ENCODE measurements at places on chromosomes 6 and 20.
A peak's percentile ranks its signal among the peaks of the same experiment; 100 is the strongest.

- DNase-seq: no peak
These were observed 11.3 kb downstream of the GABRR1 start for GRCh38 chr6:89205819-89206218.

GRCh38 chr6:26200918-26201721 lies 113.9 kb downstream of the HFE start:
- no peak for DNase-seq

DNA sequence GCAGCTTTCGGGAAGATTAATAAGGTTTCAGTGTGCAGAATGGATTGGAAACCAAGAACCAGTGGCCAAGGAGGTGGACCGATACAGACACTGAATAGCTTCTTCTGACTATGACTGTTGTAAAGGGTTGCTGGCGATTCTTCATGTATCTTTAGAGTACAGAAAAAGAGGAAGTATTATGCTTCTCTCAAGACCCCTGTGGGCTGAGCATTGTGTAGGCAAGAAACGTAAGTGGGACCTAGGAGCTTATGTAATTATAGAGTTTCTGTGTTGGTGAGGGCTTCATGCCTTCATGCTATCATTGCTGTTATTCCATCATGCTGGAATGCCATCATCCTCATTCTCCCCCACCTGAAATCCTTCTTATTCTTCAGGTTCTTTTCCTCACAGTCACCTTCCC lies 105.4 kb upstream of the AKIRIN2 start:
- DNase-seq: no peak

- no peak for DNase-seq
These were observed 382.4 kb upstream of the ADGRB3 start for GRCh38 chr6:68252632-68253031.

DNA sequence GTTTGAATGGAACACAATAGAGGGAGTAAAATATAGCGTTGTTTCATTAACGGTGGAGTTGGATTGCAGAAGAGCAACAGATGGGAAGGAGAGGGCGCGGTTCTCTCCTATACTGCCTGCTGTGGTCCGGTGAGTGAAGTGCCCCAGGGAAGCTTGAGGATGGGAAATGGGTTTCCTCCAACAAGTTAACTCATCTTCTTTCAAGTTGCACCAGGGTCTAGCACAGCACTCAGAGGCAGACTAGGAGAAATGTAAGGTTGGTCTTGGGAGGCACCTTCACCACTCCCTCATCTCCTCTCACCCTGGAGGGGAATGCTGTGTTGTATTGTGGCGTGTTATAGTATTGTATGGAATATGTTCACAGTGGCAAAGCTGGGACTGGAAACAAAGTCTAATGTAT lies 96.9 kb upstream of the SLC24A3 start:
- DNase-seq: no peak

DNA sequence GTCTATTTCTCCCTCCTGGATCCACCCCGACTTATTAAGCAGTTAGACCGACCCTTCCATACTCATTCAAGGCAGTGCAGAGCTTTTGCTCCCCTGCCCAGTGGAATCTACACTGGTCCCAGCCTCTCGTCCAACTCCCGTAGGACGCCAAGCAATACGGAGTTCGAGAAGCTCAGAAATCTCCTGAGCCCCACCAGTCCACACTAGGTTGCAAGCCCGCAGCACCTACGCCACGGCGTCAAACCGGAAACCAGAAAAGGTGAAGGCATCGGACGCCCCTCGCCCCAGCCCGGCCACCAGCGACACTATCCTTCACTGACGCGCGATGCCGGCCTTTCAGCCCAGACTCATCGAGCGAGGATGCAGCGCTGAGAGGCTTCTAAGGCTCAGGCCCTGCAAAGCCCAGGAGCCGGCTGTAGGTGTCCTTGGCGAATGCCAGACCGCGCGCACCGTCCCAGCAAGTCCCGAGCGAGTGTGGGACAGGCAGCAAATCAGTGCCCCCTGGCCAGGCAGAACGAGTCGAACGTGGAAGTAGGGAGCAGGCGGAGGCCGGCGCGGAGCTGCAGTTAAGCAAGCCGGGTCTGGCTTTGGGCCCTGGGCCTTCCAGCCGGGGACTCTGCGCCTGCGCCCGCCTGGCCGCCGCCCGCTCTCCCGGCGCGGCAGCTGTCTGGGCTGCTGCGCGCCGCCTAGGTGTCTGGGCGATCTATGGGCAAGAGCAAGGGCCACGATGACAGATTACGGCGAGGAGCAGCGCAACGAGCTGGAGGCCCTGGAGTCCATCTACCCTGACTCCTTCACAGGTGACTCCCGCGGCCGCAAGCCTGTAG lies at the start of gene RWDD1:
RWDD1 (plus strand) TSS at position 649 of the 827 bp plus-strand sequence; CDS start at position 728, 79 bp downstream.
- peak; percentile 89 for DNase-seq

GRCh38 chr6:109686566-109687265 lies 4.3 kb downstream of the AK9 start:
- DNase-seq: no peak

- no peak for DNase-seq
These were observed at the start of gene FOXC1 for GRCh38 chr6:1609648-1610496. TSS of gene FOXC1 (plus strand) at chr6:1609915. CDS start at chr6:1610446, 531 bp downstream.

- DNase-seq: no peak
These were observed 52.5 kb downstream of the MMUT start for GRCh38 chr6:49410564-49410963.

DNA sequence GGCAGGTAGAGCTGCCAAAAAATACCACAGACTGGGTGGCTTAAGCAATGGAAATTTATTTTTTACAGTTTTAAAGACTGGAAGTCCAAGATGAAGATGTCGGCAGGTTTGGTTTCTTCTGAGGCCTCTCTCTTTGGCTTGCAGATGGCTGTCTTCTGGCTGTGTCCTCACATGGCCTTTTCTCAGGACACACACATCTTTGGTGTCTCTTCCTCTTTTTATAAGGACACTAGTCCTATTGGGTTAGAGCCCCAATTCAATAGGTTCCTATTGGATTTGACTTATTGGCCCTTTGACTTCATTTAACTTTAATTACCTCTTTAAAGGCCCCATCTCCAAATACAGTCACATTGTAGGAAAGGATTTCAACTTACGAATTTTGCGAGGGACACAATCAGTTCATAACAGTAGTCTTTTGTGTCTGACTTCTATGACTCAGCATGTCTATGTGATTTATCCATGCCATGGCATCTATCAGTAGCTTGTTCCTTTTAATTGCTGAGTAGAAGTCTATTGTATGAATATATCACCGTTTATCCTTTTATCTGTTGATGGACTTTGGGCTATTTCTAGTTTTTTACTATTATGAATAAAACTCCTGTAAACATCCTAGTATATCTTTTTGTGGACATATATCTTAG lies 11.0 kb upstream of the TCP11 start:
- no peak for DNase-seq

DNA sequence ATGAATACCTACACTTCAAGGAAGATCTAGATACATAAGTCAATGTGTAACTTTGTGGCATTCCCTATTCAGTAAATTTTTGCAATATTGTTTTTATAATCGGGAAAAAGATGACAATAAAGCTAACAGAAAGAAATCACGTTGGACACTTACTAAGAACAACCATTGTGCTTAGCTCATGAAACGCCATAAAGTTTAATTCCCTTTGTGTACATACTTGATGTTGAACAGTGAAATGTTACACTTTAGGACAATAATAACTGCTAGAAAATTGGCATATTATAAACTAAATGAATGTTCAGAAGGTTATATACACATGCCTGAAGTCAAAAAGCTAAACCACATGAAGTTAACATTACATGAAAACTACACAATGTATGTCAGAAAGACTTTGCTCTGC lies 153.2 kb downstream of the TASP1 start:
- DNase-seq: no peak

DNA sequence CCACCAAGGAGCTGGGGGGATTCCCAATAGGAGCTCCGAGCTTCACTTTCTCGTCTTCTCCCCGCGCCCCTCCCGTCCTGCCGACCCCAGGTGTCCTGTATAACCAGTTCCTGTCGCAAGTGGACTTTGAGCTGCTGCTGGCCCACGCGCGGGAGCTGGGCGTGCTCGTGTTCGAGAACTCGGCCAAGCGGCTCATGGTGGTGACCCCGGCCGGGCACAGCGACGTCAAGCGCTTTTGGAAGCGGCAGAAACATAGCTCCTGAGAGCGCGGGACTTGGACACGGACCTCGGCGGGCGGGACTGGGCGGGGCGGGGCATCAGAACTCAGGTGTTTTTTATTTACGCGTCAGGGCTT lies 340 bp upstream of the VARS2 start:
- no peak for DNase-seq

GRCh38 chr6:98777762-98778161 lies 56.6 kb upstream of the POU3F2 start:
- DNase-seq: no peak

DNA sequence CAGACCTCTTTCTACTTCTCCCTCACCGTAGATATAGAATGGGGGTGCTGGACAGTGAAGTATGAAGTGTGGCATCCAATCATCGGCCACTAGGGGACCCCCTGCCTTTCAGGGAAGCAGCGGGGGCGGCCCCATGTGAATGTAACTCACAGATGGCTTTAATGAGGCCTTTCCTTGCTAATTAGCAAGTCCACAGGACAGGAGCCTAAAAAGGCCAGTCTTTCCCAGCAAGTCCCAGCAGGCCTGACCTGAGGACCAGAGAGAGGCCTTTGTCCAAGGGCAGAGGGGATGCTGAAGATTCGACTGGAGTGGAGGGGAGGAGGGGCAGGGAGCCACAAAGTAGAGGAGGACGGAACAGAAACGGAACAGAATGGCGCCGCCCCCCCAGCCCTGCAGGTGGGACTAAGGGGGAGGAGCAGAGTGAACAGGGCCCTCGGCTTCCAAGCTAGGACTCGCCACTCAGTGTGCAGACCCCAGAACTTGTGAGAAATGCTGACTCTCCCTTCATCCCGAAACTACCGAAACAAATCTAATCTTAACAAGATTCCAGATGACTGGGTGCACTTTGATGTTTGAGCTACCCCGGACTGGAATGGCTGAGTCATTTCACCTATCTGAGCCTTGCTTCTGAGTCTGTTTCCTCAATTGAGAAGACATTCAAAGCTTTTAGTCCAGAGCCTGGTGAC lies 5.8 kb downstream of the C6orf132 start:
- no peak for DNase-seq

DNA sequence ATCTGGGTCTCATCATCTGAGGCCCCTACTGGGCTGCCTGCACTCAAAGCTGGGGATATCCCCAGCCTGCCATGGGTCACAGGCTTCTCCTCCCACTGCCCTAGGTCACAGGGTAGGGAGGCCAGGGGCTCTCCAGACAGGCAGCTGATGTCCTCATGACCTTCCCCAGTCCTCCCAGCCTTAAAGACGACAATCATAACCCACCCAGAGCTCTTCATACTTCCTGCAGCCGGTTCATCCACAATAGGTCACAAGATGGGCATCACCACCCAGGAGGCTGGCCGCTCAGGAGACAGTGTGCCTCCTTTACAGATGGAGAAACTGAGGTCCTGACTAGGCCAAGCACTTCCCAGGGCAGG lies 15.2 kb downstream of the TFEB start:
- DNase-seq: no peak

DNA sequence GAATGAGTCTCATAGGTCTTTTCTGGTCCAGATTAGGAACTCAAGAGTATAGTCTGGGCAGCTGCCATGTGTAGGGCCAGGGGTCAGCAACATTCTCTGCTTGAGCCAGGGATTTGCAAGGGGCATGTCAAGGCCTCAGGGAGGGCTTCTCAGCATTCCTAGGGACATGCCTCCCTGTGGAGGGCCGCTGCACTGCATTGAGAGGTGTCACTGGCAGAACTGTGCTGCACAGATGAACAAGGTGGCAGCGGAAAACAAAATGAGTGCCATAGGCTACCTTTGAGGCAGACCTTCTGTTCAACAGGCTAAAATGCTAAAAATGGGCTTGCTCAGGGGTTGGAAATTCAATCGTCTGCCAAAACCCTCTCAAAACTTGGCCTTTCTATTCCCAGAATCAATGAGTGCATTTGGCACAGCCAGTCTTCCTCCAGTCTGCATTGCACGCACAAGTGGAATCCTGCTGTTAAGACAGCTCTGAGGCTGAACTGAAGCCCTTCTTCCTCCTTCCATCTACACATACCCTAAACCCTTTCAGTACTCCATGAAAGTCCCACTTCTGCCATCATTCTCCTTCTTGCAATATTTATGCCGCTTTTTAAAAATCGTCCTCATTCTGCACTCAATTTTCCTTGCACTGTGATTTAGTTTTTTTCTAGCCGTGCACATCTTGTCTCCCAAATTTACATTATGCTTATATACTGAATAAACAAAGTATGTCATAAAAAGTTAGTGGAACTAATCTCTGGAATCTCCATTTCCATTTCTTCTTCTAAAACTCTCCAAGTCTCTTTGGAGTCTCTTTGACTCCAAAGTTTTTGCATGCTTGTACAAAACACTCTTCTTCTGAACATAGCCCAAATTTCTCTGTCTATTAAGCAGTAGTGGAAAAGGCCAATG lies 51.7 kb downstream of the SLC26A8 start:
- no peak for DNase-seq
